ENCODE measurements at places on chromosomes 4 and X.
A peak's percentile ranks its signal among the peaks of the same experiment; 100 is the strongest.

- no peak for DNase-seq
Measured at GRCh38 chr4:74635074-74635473, 159.2 kb downstream of the BTC start.

DNA sequence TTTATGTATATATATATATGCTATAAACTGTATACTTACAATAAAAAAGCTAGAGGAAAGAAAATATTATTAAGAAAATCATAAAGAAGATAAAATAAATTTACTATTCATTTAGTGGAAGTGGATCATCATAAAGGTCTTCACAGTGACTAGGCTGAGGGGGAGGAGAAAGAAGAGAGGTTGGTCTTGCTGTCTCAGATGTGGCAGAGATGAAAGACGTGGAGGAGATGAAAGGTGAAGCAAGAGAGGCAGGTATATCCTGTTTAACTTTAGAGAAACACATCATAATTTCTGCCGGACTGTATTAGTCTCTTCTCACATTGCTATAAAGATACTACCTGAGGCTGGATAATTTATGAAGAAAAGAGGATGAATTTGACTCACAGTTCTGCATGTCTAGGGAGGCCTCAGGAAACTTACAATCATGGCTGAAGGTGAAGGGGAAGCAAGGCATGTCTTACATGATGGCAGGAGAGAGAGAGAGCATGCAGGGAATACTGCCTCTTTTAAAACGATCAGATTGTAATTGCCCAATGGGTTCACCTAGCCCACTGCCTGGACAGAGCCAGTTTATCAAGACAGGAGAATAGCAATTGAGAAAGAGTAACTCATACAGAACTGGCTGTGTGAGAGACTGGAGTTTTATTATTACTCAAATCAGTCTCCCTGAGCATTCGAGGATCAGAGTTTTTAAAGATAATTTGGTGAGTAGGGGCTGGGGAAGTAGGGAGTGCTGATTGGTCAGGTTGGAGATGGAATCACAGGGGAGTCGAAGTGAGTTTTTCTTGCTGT lies 22.1 kb upstream of the RRAGB start:
- no peak for DNase-seq

- DNase-seq = peak; percentile 56
Measured at GRCh38 chr4:109026588-109026987, 263.7 kb upstream of the ETNPPL start.

DNA sequence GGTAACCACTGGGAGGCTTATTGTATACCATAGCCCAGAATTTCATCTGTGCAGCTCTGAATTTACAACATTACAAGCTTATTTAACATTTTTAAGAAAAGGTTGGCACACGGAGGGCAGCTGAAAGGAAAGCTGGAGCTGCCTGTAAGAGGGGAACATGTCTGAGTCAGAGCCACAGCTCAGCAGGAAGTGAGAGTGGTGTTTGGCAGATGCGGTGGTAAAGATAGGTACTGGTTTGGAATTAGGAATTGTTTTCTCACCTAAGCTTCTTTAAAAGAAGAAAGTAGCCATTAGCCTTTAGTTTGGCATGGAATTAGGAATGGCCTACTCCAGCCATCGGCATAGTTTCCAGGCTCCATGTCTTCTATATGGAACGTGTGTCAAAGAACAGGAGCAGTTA lies 172.5 kb upstream of the ANXA3 start:
- no peak for DNase-seq

- DNase-seq = no peak
Measured at GRCh38 chrX:45351478-45351877, 150.8 kb upstream of the DIPK2B start.

- peak; percentile 29 for DNase-seq
Measured at GRCh38 chrX:107537815-107538214, 88.4 kb downstream of the FRMPD3 start.

- no peak for DNase-seq
Measured at GRCh38 chrX:64571011-64571410, 175.8 kb upstream of the MTMR8 start.

Measured in endothelial cell of umbilical vein (primary cell).